ENCODE measurements at places on chromosomes 1 and 21.

DNA sequence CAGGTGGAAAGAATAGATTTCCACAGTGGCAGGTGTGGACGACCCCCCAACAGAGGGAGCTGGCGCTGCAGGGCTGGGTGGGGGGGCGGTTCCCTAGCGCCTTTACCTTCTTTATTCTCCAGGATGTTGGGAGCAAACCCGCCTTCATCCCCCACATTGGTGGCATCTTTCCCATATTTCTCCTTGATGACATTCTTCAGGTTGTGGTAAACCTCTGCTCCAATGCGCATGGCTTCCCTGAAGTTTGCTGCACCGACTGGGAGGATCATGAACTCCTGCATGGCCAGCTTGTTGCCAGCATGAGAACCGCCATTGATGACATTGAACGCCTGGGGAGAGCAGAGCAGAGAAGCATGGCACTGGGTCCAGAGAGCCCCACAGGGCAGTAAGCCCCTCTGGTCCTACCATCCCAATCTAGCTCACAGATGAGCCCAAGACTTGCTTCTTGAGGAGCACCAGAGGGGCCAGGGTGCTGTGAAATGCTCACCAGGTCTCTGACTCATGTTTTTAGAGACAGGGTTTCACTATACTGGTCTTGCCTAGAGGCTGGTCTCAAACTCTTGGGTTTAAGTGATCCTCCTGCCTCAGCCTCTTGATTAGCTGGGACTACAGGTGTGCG, 12.2 kb downstream of the ENO1 start:
- DNase-seq = no peak

DNA sequence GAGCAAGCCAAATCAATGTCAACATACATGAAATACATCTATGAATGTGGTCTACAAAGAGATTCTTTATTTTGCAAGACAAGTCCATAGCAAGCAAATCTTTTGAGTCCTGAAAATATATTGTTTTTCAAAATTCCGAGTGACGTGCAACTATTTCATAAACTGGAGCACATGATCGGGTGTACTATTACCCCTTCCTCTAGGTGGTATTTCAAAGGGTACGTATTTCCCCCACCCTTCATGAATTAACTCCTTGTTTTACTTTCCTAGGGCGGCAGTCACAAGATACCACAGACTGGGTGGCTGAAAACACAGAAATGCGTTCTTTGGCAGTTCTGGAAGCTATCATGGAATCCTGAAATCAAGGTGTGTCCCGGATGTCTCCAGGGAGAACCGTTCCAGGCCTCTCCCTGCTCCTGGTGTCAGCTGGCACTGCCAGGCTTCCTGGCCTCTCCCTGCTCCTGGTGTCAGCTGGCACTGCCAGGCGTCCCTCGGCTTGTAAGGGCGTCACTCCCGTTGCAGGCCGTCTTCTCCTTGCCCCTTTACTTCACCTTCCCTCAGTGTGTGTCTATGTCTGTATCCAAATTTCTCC, 55.3 kb downstream of the RIPK4 start:
- DNase-seq = no peak

GRCh38 chr1:14988636-14989035, 164.9 kb upstream of the TMEM51 start:
- no peak for DNase-seq

- no peak for DNase-seq
These were observed at the start of gene RPE65 for GRCh38 chr1:68449901-68450300. TSS of gene RPE65 (minus strand) at chr1:68449954. CDS start at chr1:68449905, 49 bp downstream.

- peak; percentile 9 for DNase-seq
These were observed 131.9 kb downstream of the COQ8A start for GRCh38 chr1:227071895-227072587.

DNA sequence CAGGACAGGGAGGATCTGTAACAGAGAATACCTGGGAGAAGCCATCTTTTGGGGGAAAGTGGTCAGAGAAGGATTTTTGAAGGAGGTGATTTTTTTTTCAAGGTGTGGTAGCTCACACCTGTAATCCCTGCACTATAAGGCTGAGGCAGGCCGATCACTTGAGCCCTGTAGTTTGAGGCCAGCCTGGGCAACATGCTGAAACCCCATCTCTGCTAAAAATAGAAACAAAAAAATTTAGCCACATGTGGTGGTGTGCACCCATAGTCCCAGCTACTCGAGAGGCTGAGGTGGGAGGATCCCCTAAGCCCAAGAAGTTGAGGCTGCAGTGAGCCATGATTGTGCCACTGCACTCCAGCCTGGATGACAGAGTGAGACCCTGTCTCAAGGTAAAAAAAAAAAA, 67.4 kb upstream of the ARTN start:
- no peak for DNase-seq

DNA sequence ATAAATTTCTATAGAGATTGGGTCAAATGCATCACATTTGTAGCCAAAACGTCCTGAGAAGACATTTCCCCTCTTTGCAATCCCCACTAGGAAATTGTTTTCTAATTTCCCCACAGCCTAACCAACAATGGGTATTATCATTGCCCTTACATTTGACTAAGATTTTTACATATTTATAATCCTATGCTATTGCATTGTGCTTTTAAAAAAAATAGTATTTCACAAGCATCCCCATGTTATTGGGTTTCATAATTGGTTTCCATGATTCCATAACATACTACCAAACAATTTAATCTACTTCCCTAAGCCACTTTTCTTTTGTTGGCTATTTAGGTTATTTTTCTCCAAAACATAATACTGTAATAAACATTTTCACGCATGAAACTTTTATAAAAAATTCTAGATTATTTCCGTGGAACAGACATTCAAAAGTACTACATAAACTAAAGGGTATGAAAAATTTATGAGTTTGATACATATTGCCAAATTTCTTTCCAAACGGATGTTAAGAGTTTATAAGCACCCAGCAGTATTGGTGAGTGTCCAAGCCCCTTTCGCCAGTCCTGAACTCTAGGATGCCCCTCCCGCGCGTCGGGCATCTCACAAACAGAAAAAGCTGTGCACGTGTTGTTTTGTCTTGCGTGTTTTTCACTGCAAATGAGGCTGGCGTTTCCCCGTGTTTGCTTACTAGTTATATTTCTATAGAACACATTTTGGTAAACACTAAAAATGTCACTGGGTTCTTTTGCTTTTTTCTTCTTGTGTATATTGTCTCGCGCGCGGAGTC, 2.0 kb upstream of the LHX4 start:
- no peak for DNase-seq

DNA sequence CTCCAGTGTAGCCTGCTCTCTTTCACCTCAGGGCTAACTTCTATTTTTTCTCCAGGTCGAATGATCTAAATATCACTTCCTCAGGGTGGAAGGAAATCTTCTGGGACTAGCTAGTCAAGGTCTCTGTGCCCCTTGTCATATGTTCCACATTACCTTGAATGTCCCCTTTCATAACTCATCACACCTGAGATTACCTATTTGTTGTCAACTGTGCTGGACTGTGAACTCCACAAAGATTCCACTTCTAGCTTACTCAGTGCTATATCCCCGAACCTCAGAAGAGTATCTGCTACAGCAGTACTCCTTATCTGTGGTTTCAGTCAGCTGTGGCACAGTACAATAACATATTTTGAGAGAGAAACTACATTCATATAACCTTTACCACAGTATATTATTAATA, 14.6 kb upstream of the SYNJ1 start:
- DNase-seq = no peak

GRCh38 chr1:165631342-165632151, 513 bp downstream of the MGST3 start:
- DNase-seq = peak; percentile 87

- DNase-seq = no peak
These were observed 77.8 kb downstream of the ADGRL2 start for GRCh38 chr1:81878538-81878937.

DNA sequence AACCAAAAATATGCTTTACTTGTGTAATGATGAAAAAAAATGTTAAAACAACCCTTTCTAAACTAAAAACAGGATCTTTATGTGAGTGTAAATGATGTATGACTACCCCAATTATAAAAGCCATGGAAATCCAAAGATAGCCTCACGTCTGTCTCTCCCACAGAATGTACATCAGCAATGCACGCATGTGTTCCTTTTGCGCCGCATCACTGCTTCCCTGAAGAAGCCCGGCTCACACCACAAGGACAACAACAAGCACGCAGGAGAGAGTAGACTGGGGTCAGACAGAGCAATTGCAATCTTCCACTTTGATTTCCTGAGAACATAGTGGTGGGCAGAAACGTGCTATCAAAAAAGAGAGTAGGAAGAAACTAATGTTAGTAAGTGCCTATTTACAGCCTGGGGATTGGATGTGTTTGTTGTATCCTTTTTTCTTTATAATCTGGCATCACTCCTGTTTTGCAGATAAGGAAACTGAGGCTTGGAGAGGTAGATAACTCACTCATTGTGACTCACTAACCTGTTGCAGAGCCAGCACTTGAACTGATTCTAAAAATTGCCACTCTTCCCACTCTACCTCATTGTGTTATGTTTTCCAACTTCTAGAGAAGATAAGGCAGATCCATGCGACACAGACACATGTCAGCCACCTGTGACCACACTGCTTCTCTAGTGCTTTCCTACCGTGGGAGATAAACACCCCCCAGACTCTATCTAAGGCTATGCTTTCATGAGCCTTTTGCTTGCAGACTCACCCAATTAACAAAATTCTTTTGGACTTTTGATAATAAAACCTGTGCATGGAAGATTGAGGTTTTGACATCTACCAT, 60.1 kb downstream of the MAP10 start:
- no peak for DNase-seq

DNA sequence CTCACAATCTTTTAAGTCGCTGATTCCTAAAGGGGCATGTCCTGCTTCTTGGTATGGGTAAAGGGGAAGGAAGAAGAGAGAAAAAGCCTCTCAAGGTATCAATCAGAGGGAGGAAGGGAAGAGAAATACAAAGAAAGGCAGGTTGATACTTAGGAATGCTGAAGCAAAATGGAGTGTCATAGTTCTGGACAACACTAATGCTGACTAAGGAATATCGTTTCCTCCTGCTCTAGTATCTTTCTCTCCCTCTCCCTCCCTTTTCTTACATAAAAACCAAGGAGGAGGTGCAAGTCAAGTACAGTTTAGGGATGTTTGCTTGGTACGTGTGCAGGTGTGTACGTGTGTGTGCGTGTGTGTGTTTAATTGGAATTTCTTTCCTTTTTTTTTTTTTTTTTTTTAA, 44.9 kb upstream of the IL12RB2 start:
- no peak for DNase-seq

DNA sequence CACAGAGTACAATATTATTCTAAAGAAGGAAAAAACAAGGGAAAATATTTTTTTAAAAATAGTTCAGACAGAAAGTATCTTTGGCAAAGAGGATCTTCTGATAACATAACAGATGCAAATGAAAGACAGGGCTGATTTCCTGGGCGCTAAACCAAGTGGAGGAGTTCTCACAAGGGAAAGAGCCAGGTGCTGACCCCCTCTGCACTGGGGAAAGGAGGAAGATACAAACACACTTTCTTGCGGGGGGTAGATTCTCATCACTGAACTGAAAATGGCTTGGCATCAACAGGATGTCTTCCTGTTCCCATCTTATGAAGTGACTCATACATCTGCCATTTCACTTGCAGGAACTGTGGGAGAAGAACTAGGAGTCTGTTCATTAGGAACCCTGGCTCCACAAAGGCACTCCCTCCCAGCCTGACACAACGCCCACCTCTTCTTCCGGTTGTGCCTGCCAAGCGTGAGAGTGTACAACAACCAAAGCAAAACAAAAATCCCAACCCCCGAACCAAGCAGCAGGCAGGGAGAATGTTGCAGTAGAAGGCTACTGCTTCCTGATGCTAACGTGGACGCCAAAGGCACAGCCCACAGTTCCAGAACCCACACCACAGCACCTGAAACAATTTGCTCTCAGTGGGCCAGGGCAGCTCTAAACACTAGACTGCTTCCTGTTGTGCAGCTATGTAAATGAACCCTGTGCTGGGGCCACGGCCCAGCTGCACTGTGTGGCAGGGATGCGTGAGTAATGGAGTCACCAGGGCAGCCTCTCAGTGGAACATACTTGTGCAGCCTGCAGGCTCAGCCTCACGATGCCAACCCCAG, 51.0 kb downstream of the GADD45A start:
- DNase-seq = peak; percentile 64

DNA sequence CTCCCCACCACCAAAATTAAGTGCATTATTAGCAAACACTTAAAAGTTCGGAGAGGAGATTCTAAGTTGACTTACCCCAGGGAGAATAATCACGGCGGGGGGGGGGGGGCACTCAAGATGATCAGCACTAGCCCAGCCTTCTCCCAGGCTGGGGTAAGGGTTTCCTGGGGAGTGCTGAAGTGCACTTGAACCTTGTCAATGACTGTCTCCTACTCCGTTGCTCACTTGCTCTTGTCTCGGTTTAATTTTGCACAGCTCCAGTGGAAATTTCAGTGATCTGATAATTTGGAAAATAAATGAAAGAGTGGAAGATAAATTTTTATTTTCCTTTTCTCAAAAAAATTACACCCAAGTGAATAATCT, 59.2 kb downstream of the PBX1 start:
- DNase-seq = no peak

DNA sequence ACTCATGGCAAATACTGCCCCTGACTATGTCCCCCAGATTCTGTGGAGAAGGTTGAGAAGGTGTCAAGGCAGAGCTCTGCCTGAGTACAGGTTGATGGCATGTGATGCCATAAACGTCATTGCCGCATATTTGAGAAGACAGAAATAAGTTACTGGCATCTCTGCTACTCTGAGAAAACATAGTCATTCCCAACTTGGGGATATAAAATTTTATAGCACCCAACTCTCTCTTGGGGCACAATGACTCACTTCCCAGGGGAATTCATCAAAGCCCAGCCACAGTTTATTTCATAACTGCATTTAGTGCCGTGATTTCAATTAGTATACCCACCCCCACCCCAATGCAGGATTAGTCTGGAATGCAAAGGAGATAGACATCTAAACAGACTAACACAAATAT, 101.9 kb upstream of the TNR start:
- no peak for DNase-seq

DNA sequence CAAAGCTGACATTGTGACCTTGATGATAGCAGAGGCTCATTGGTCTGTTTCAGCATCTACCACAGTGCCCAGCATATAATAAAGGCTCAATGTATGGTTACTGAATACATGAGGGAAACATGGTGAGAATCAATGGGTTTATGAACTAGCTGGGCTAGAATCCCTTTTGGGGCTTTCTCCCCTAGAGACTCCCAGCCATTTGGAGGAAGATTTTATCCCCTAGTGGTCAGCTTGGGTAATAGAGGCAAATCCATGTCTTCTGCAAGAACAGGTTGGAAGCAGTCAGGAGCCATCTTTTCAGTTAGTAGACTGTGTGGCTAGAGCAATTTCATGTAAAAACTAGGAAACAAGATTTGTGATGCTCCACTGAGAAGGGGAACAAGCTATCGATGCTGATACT, 15.8 kb upstream of the REG4 start:
- DNase-seq = no peak

GRCh38 chr1:21866707-21867043, 54.6 kb downstream of the LDLRAD2 start:
- no peak for DNase-seq
